ENCODE measurements at places on chromosomes 6 and 20. TPM values are rescaled to one million over a fixed set of nuclear protein-coding genes. Genes with fewer than 3 reads are reported as not detected.

DNA sequence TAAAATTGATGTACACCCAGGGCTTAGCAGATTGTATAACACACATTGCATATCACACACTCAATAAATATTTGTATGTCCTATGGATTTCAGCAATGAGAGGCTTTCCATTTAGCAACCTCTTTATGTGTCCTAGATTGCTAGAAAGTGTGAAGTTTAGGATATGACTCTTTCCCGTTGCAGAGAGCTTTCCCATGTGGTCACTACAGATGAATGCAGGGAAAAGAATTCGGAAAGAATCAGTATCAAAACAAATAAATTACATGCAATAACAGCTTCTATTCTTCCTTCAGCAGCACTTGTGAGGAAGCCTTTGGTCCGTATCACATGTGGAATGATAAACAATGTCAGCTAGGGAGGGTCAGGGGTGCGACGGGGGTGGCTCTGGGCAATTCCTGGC lies 870.1 kb downstream of the C6orf118 start:
- H3K27ac ChIP-seq, result no peak overlapping the region
- no peak for DNase-seq
- H3K36me3 ChIP-seq, result no peaks in the 10 kb centered on the region
- no peaks in the 10 kb centered on the region for H3K27me3 ChIP-seq

DNA sequence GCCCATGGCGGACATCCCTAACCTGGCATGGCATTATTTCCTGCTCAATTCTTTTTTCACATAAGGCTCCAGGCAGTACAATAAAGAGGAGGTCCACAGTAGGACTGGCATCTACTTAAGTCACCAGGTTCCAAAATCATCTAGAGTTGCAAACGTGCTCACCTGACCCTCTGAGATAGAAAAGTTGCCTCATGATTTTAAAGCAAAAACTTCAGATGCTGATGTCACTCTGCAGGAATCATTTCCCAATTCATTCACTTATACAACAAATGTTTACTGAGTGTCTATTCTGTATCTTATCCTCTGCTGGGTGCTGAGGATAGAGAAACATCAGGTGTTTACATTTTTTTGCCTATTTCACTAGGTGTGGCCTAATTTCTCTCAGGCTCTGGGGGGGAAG lies 2.2 kb downstream of the ADGRF4 start:
- H3K27me3 ChIP-seq, result no peaks in the 10 kb centered on the region
- no peak for DNase-seq
- H3K36me3 ChIP-seq, result no peaks in the 10 kb centered on the region
- H3K4me3 ChIP-seq, result no peak overlapping the region
- H3K27ac ChIP-seq, result no peak overlapping the region
- H3K4me1 ChIP-seq, result peaks cover 24% of the 10 kb centered on the region

DNA sequence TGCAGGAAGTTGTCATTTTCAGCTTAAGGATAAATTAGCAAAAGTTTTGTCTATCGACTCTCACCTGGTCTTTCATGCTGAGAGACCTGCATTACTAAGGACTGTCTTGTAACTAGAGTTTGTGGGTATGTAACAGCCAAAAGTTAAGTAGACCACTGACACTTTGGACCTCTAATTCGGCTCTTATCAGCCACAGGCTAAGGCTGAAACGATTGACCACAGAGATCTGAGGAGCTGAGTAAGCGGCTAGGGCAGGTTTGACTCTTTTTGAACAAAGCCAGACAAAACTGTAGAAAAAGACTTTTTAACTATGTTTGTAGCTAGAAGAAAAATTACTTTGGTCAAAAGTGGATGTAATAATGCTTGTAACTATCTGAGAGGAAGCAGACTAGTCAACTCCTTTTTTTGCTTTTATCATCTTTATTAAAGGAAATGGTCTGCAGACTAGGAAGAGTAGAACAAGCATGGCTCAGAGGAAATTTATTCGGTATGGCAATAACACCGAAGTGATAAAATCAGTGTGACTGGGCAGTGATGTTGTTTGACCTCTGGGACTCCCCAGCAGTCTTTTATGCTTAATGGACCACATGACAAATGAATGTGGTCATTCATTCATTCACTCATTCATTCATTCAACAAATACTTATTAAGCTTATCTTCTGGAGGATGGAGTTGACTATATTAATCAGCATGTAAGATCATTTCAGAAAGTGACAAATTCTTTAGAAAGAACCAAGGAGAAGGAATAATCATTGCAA lies 725.0 kb upstream of the HS3ST5 start:
- H3K27me3 ChIP-seq, result no peaks in the 10 kb centered on the region
- H3K36me3 ChIP-seq, result peaks cover 5% of the 10 kb centered on the region
- DNase-seq, result no peak

DNA sequence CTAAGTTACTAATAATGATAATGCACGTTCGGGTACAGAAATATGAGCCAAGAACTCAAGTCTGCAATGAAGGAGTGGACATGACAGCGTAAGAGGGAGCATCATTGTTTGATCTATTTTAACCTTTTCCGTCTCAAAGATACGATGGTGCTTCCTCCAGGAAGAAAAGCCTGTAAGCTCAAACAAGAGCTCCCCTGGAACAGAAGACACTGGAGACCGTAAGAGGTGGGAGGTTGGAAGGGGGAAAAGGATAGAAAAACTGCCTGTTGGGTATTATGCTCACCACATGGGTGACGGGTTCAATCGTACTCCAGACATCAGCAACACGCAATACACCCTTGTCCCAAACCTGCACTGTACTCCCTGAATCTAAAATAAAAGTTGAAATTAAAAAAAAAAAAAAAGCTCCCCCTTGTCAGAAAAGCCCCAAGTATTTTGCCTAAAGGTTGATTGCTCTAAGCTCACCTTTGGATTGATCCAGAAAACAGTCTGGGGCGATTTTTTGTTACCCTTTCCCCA lies 180.5 kb downstream of the TRIM27 start:
- H3K36me3 ChIP-seq, result no peaks in the 10 kb centered on the region
- no peak overlapping the region for H3K4me3 ChIP-seq
- H3K4me1 ChIP-seq, result no peaks in the 10 kb centered on the region

DNA sequence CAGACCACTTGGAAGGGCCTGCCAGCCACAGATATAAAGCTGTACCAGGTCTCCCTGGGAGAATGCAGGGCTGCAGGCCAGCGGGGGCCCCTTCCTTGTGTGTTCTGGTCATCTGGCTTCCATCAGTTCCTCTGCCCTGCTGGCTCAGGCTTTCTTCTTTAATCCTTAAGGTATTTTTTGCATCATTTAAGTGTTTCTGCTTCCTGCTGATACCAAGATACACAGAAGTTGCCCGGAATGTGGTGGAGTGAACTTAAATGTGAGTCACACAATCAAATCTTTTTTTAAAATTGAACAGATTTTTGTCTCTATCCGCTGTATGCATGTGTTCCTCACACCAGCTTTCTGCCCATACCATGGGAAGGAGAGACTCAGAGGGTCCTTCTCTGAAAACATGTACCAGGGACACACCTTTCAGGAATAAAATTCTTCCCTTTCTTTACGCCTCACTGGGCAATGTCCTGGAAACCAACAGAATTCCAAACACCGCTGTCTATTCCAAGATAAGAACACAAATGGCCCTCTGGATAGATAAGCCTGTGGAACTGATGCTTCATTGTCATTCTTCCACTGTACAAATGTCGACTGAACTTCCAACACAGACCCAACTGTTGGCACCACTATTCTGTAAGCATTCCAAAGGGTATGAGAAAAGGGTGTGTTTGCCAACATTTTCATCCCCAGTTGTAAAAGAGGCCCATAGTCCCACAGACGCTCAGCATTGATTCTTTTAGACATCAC lies 206.2 kb upstream of the MYLIP start:
- H3K36me3 ChIP-seq, result no peaks in the 10 kb centered on the region
- no peak overlapping the region for H3K4me3 ChIP-seq
- H3K4me1 ChIP-seq, result peaks cover 22% of the 10 kb centered on the region
- no peaks in the 10 kb centered on the region for H3K27me3 ChIP-seq
- no peak for DNase-seq

DNA sequence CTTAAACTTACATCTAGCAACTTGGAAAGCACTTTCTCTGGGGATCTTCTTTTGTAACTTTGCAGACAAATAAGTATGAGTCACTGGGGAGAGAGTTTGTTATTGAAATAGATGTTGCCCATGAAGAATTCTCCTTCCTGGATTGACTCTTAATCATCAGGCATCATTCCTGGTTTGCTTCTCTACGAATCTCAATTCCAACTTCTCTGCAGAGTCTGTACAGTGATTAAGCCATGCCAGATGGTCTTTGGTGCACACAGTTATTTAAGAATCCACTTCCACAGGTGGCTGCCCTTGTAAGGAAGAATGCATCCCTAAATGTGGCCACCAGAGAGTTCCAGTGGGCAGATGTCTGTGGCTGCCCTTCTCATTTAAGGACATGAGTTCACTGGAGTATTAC lies 25.7 kb downstream of the MYCT1 start:
- peaks cover 8% of the 10 kb centered on the region for H3K4me1 ChIP-seq
- no peak overlapping the region for H3K27ac ChIP-seq
- H3K36me3 ChIP-seq, result no peaks in the 10 kb centered on the region
- DNase-seq, result no peak

GRCh38 chr6:134341999-134342567 lies 24.2 kb upstream of the SGK1 start:
- no peak overlapping the region for H3K27ac ChIP-seq
- H3K36me3 ChIP-seq, result no peaks in the 10 kb centered on the region
- no peak overlapping the region for H3K4me3 ChIP-seq
- H3K4me1 ChIP-seq, result no peaks in the 10 kb centered on the region

GRCh38 chr6:27239258-27239657 lies 8.2 kb upstream of the PRSS16 start:
- no peak overlapping the region for H3K27ac ChIP-seq
- no peak overlapping the region for H3K4me3 ChIP-seq
- H3K4me1 ChIP-seq, result peaks cover 17% of the 10 kb centered on the region
- H3K27me3 ChIP-seq, result peaks cover 40% of the 10 kb centered on the region

GRCh38 chr6:39855356-39855995 lies 63.3 kb downstream of the DAAM2 start:
- peaks cover 9% of the 10 kb centered on the region for H3K27me3 ChIP-seq
- DNase-seq, result no peak
- no peak overlapping the region for H3K4me3 ChIP-seq
- H3K4me1 ChIP-seq, result peaks cover 6% of the 10 kb centered on the region

GRCh38 chr6:164007881-164008280 lies 593.4 kb downstream of the QKI start:
- peaks cover 3% of the 10 kb centered on the region for H3K4me1 ChIP-seq
- H3K27ac ChIP-seq, result no peak overlapping the region
- H3K4me3 ChIP-seq, result no peak overlapping the region
- DNase-seq, result no peak
- H3K27me3 ChIP-seq, result no peaks in the 10 kb centered on the region
- H3K36me3 ChIP-seq, result no peaks in the 10 kb centered on the region

GRCh38 chr20:57546956-57547649 lies 13.8 kb upstream of the PCK1 start:
- no peaks in the 10 kb centered on the region for H3K36me3 ChIP-seq
- H3K27ac ChIP-seq, result no peak overlapping the region
- H3K27me3 ChIP-seq, result peaks cover 89% of the 10 kb centered on the region
- no peak overlapping the region for H3K4me3 ChIP-seq

GRCh38 chr6:156256161-156256560 lies 521.0 kb upstream of the ARID1B start:
- no peaks in the 10 kb centered on the region for H3K36me3 ChIP-seq
- no peak for DNase-seq
- H3K4me1 ChIP-seq, result peaks cover 4% of the 10 kb centered on the region
- no peak overlapping the region for H3K27ac ChIP-seq
- H3K27me3 ChIP-seq, result peaks cover 2% of the 10 kb centered on the region

DNA sequence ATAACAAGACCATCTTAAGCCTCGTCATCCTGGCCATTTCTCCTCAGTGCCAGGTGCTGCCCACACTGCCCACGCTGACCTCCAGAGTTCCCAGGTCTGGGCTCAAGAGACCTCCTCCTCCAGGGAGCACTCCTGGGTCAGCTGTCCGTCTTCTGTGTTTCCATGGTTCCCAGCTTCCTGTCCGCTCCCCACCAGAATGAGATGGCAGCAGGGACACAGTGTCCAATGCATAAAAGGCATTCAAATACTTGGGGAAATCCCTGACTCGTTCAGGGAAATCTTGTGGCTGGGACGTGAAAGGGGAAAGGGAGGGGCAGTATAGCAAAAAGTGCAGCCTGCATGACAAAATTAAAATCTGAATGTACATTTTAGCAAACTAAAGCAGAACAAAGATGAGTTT lies 54.3 kb downstream of the SLC23A2 start:
- no peak overlapping the region for H3K27ac ChIP-seq
- H3K27me3 ChIP-seq, result no peaks in the 10 kb centered on the region
- peaks cover 11% of the 10 kb centered on the region for H3K36me3 ChIP-seq
- H3K4me1 ChIP-seq, result peaks cover 8% of the 10 kb centered on the region

DNA sequence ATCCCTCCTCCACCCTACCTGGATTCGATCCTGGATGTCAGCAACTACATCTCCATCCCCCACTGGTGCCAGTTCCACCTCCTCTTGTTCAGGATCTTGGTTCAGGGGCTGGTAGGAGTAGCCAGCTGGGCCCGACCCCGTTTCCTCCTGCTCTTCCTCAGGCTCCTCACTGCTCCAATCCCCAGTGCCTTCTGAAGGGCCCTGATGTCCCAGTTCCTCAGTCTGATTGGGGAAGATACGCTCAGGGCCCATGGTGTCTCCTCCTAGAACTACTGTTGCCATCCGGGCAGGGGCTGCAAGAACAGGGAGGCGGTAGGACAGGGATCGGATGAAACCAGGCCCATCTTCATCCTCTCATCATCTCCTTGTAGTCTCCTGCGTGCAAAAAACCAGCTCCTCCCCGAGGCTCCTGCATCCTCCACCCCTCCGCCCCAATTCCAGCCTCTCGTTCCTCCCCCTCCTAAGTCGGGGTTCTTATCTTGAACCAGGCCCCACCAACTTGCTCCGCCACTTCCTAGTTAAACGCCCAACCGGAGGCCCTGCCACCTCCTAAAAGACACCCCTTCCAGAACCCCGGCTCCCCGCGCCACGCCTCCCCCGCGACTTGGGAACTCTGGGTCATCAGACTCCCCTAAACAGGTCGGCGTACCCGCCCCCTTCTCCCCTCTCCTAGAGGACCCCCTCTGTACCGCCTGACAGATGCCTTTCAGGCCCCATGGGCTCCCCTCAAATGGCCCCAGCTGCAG lies 476 bp downstream of the MEA1 start:
- H3K27me3 ChIP-seq, result no peaks in the 10 kb centered on the region
- peak overlapping the region; percentile 81 for H3K27ac ChIP-seq
- DNase-seq, result no peak

- peak overlapping the region; percentile 73 for H3K4me3 ChIP-seq
- H3K4me1 ChIP-seq, result peaks cover 41% of the 10 kb centered on the region
Observed at GRCh38 chr20:62476056-62476838, 452 bp upstream of the GATA5 start.

DNA sequence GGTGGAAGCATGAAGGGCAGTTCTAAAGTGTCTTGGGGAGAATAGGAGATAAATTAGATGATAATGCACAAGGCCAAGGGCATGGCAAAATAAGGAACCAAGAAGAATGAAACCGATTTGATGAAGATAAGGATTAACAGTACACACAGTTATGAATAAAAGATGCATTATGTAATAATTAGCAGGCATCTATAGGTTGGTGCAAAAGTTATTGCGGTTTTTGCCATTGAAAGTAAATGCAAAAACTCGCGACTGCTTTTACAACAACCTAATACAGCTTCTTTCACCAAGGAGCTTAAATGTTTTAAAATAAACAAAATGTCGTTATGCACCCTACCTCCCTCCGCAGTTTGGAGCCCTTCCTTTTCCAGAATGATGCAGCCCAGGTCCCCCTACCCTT lies 29.0 kb downstream of the MAS1 start:
- no peaks in the 10 kb centered on the region for H3K36me3 ChIP-seq
- H3K4me1 ChIP-seq, result peaks cover 3% of the 10 kb centered on the region
- DNase-seq, result no peak
- H3K4me3 ChIP-seq, result no peak overlapping the region

DSTN gene
- total RNA-seq, result 193 TPM

RBPJL gene
- not detected for total RNA-seq

KCNG1 gene
- 44.2 TPM for total RNA-seq

FAM209B gene
- 0.36 TPM for total RNA-seq

HTR1E gene
- total RNA-seq, result 0.82 TPM

MOG gene
- 1.4 TPM for total RNA-seq

LY6G6C gene
- total RNA-seq, result 1.4 TPM

VPS16 gene
- total RNA-seq, result 47.7 TPM
